NCI-H2107 (cell line): ENCODE measurements at places on chromosomes 4 and X.

- no peak for DNase-seq
These were observed 34.0 kb downstream of the WDFY3 start for GRCh38 chr4:84932462-84932861.

GRCh38 chr4:130288576-130288975, 1192.6 kb downstream of the C4orf33 start:
- DNase-seq = no peak

DNA sequence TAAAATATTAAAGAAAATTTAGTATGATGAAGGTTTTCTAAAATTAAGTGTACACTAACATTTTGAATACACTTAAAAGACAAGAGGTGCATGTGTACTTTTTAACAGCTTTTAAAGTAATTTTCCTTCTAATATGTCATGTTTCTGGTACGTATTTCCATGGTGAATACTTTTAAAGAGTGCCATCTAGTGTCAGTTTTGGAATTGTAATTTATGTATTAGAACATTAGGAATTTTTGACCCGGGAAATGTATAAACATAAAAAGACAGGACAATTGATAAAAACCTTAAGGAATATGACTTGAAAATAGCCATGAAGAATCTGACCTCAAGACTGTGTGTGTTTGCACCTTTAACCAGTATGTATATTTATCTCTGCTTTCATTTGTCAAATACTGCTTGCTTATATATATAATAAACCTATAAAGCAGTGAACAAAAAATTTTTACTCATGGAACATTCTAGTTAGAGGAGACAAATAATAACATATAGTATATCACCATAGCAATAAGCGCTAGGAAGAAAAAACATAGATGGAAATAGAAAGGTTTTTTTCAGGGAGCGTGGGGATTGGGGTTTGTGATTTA, 7.2 kb downstream of the GSTCD start:
- DNase-seq = no peak

GRCh38 chr4:74921490-74921889, 11.4 kb upstream of the PARM1 start:
- no peak for DNase-seq

GRCh38 chrX:40099055-40099958, 1.5 kb upstream of the BCOR start:
- DNase-seq = peak; percentile 47

- DNase-seq = peak; percentile 7
These were observed 154.5 kb upstream of the GALNT7 start for GRCh38 chr4:173014113-173014558.

DNA sequence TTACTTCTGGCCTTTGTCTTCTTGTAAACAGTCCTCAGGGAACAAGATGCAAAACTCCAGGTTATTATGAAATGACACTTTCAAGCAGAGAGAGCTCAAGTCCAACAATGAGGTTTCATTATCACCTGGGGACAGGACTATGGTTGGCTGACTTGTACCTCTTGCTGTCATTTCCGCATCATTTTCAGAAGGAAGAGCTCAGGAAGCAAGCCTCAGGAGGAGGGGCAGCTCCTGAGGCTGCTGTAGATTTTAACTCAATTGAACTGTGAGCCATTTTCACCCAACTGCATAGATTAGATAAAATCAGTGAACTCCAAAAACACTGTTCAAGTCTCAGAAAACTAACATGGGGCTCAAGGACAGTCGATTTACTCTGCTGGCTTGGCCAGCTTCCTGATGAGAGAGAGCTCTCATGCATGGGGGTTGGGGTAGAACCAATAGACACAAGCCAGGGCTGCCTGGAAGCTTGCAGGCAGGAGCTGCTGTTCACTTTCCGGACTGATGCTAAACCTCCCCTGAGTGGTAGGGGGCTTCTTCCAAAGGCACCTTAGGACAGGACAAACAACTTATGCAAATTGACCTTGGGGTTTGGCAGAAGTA, 23.6 kb downstream of the TMEM255A start:
- no peak for DNase-seq

- DNase-seq = no peak
These were observed 532.8 kb downstream of the RPA4 start for GRCh38 chrX:97416461-97416860.

GRCh38 chr4:67873116-67873515, 10.7 kb downstream of the TMPRSS11D start:
- no peak for DNase-seq

GRCh38 chrX:46463682-46464081, 81.5 kb downstream of the ZNF674 start:
- no peak for DNase-seq

GRCh38 chrX:144798972-144799371, 448.3 kb upstream of the SPANXN1 start:
- no peak for DNase-seq

- no peak for DNase-seq
These were observed 242.3 kb upstream of the NOCT start for GRCh38 chr4:138773321-138773720.

DNA sequence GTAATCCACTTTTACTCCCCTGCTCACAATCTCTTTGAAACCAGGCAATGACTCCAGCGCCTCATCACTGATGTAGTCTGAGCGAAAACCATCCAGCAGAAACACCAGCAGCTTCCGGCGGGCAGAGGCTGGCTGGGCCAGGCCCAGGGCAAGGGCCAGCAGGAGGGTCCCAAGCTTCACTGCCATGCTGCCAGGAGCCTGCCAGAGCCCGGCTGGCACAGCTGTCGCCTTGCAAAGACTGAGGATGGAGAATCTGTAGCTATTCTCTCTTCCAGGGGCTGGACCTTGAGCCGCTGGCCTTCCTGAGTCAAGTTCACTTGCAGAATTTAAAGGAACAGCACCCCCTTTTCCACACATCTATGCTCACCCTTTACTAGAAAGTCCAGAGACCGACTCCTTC, at the start of gene ENPP6:
TSS of gene ENPP6 (minus strand) at position 240 of the 400 bp plus-strand sequence. CDS start at position 186, 54 bp downstream.
- no peak for DNase-seq

- no peak for DNase-seq
These were observed 190.6 kb downstream of the NSUN7 start for GRCh38 chr4:40940317-40940741.

GRCh38 chrX:97070346-97070745, 186.6 kb downstream of the RPA4 start:
- DNase-seq = no peak

DNA sequence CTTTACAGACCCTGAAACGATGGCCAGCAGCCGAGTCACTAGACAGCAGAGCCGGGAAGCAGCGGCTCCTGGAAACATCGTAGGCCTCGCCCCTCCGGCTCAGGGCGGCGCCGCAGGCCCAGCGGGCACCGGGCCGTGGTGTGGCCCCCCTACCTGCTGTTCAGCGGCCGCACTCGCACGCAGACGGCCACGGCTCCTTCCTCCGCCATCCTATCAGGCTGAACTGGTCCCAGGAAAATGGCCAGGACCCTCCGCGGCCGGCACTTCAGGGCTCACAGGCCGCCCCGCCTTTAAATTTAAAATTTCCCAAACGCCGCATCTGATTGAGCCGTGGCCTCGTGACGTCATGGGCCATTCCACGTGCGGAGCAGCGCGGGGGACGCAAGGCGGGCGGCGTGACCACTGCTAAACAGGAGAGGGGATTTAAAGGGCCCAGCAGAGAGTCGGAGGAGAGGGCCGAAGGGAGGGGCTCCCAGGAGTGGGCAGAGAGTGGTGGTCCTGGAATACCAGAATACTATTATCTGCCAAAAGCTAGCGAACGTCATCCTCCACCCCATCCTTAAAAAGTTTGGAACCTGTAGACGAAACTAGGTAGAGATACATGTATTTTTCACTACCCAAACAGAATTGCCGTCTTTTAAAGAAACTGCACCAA, at the start of gene CENPE:
TSS of gene CENPE (minus strand) at position 233 of the 655 bp plus-strand sequence. CDS start at position 209, 24 bp downstream.
- DNase-seq = peak; percentile 40

DNA sequence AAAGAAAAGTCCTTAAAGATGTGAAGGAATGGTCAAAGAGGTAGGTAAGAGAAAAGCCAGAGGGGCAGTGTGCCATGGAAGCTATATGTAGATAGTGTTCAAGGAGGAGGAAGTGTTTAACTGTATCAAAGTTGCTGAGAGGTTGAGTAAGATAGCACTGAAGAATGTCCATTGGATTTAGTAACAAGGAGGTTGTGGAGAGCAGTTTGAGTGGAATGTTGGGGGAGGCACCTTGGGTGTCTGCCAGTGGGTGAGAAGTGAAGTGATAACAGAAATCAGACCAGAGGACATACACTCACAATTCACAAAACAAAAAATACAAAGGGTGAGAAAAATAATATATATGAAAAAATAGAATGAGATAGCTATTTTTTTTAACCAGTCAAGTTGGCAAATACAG, 121.3 kb upstream of the AMOT start:
- DNase-seq = no peak

GRCh38 chrX:124275182-124275894, 57.1 kb upstream of the TEX13D start:
- DNase-seq = no peak

DNA sequence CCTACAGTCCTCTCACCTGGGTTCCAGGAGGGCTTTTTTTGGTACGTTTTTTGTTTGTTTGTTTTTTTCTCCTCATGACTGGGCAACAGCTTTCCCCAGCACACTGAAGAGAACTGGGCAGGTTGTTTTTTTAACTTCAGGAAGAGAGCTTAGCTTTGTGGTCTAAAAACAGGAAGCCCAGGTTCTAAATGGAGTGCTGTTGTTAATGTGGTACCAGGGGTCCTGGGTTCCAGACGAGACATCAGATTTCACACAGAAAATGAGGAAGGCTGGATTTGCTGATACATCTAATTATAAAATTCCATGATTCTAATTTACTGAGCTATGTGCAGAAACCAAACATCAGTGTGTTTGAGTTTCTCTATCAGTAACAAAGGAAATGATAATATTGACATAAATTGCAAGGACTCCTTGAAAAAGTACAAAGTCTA, 4.2 kb downstream of the MYOZ2 start:
- DNase-seq = no peak

DNA sequence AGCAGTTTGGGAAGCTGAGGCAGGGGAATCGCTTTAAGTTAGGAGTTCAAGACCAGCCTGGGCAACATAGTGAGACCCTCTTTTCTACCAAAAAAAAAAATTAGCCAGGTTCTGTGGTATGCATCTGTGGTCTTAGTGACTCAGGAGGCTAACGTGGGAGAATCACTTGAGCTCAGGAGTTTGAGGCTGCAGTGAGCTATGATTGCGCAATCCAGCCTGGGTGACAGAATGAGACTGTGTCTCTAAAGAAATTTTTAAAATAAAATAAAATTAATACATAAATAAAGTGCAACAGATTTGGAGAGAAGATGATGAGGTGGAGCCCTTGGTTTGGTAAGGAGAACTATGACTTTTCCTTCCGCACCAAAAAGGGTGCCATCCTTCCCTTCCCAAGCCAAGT, 436.9 kb downstream of the NLGN4X start:
- DNase-seq = no peak

DNA sequence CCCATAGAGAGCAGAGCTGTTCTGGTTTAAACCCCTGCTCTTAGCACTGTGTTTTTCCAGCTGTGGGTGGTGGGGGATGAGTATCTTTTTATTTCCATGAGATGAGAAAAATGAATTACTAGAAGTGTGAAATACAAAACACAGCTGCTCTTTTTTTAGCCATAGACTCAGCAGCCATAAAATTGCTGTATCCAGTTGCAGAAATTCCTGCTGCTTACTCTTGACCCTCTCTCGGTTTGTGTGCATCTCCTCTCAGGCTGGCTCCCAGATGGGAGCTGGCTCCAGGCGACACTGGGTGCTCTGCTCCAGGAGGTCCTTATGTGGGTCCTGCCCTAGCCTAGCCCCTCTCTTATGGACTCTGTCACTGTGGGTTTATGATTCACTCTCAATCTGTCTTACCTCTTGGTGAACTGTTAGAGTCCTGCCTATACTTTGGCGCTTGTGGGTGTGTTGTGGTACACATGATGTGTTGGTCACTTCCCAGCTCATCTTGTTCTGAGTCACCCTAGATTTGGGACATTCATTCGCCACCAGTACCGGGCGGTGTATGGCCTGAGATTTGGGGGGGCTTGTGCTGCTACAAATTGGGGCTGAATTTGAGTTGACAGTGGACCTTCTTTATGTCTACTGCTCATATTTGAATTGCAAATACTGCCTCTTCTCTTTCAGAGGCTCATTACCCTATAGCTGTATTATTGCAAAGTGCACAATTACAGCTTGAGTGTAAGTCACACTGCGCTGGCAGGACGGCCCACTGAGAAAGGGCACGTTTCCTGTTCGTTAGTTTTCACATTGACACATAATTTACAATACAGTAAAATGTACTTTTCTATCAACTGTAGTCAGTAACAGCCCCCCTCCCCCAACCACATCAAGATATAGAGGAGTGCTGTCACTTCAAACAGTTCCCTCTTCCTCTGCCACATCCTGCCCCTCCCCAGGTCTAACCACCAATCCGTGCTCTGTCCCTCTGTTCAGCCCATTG, 46.9 kb upstream of the MSANTD1 start:
- no peak for DNase-seq

DNA sequence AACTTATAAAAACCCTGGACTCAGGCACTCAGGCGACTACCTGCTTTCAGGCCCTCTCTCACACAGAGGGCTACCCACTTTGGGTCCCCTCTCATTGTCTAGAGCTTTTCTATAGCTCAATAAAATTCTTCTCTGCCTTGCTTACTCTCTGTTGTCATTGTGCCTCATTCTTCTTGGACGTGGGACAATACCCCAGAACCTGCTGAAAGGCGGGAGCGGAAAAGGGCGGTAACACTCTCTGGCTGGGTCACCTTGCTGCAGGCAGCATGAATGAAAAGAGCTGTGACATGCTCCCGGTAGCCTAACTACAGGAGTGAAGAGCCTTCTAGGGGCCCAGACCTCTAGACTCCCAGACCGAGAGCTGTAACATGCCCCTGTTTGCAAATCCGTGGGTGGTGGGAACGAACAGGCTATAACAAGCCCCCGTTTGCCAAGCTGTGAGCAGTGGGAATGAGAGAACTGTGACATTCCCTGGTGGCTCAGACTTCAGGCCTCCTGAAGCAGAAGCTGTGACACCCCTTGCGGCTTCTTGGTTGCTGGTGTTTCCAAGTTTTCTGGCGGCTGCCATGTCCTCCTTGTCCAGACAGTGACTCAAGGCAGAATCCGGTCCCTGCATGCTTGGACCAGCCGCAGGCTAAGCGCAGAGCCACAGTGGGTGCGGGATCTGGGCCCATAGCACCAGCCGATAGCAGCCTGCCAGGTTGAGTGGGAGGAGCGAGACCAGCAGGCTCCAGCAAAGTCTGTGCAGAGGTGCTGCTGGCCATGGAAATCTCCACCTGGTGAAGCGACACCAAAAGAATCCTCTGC, 684.6 kb downstream of the ARAP2 start:
- no peak for DNase-seq

GRCh38 chr4:98574816-98575215, 83.6 kb downstream of the TSPAN5 start:
- no peak for DNase-seq

- no peak for DNase-seq
These were observed 68.8 kb downstream of the ZAR1 start for GRCh38 chr4:48558819-48559218.

GRCh38 chr4:7007142-7007907, 35.8 kb upstream of the TADA2B start:
- DNase-seq = no peak

- no peak for DNase-seq
These were observed 10.5 kb upstream of the MAMLD1 start for GRCh38 chrX:150352581-150352980.
